Activated CD4-positive, alpha-beta T cell treated with anti-CD3 and anti-CD28 coated beads, Interleukin-2, amount 50 U/mL, for 4 hours (primary cell): ENCODE measurements at places on chromosomes 11 and 22.

- DNase-seq, result no peak
These were observed 14.7 kb downstream of the ATG2A start for GRCh38 chr11:64902102-64902900.

- no peak for DNase-seq
These were observed 712 bp downstream of the UPK3A start for GRCh38 chr22:45285263-45286058.

GRCh38 chr11:2737866-2738265 lies 38.1 kb upstream of the KCNQ1OT1 start:
- no peak for DNase-seq

DNA sequence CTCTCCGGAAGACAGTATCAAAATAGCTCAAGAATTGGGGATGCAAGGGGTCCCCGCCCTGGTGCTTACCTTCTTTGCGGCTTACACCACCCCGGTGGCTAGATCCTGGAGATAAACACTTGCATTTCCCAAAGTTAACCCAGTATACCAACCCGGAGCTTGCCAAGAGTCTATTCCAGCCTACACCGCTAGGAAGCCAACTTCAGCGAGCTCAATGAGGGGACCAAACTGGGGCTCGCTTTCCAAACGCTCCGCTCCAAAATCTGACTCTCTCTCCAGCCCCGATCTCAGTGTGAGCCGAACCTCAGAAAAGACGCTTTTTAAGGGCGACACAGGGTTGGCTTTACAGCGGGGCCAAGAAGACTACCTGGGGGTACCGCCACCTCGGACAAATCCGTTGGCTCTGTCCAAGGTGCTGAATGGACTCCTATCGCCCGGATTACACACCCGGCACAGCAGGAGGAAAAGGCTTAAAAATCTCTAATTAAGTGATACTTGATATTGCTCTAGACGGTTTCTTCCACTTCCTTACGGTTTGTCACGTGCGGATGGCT lies 20.1 kb upstream of the BDNF start:
- DNase-seq, result no peak

- no peak for DNase-seq
These were observed 150.0 kb downstream of the ADAMTS15 start for GRCh38 chr11:130598433-130598832.

- no peak for DNase-seq
These were observed 1.3 kb downstream of the FAR1 start for GRCh38 chr11:13669544-13670488.

DNA sequence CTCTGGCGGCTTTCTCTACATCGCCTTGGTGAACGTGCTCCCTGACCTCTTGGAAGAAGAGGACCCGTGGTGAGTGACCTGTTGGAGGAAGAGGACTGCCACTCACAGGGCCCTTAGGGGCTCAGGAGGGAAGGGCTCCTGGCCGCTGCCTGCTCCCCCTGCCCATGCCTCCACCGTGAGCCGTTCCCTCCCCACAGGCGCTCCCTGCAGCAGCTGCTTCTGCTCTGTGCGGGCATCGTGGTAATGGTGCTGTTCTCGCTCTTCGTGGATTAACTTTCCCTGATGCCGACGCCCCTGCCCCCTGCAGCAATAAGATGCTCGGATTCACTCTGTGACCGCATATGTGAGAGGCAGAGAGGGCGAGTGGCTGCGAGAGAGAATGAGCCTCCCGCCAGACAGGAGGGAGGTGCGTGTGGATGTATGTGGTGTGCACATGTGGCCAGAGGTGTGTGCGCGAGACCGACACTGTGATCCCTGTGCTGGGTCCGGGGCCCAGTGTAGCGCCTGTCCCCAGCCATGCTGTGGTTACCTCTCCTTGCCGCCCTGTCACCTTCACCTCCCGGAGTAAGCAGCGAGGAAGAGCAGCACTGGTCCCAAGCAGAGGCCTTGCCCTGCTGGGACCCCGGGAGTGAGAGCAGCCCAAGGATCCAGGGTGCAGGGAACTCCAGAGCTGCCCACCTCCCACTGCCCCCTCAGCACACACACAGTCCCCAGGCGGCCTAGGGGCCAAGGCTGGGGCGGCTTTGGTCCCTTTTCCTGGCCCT lies 6.9 kb downstream of the SLC39A13 start:
- no peak for DNase-seq

DNA sequence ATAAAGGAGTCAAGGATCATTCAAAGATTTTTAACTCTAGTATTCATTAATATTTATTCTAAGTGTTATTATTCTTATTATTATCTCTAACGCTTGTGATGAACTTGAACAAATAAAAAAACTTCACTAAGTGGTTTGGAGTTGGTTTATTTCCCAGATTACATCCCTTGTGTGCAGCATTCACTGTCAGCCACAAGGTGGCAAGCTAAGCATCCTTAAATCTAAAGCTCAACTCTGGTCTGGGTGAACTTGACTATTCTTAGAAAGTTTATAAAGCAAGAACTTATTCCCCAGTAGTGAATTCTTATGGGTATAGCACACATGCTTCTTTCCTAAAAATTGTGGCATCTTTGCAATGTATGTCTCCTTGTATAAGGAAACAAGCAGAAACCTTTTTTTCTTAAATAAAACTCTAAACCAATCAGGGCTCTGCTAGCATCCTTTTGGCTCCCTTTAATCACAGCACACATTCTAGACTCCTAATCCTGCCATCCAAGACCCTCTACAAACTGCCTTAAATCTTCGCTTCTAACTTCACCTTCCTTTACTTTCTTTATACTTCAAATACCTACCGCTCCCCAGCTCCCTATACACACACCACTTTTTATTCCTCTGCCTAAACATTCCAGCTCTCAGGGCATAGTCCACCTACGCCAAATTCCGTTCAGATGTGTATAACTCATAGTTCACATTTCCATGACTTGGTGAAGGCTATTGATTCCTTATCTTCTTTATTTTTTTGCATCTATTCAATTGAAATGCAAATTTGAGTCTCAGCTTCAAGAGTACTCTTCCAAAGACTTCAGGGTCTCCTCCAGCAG lies 1068.8 kb downstream of the DLG2 start:
- DNase-seq, result no peak

DNA sequence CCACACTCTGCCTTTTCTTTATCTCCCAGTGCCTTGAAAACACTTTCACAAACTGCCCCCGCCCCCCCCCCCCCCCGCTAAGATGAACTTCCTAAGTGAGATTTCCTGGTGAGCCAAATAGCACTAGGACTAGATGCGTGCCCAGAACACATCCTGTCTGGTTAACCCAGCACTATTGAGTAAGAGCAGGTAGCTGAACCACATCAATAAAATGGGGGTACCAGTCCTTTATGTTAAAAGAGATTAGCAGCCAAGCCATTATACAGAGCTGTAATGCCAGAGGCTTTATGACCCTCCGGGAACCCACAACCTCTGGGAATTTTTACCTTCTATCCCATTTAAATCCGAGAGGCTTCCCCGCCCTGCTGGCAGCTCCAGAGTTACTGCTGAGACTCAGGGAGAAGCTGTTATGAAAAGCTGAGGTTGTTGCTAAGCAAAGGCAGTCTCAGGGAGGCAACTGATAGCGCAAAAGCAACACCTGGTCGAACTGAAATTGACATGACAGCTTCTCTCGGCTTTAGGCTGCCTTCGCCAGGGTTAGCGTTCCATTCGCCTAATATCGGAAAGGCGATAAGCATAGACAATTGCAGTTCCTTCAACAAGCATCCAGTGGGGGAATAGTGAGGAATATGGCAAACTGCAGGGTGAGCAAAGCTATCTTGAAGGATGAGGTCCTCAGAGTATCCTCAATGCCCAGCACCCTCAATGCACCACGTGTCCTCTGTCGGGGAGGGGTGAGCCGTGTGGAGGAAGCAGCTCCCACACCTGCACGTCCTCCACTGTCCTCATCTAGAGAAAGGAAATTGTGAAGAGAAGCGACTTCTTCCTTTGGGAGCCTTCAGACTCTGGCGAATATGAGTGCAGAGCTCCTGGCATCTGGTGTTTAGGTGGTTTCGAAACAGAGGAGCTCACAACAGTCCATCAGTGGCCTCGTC lies 977.0 kb downstream of the NTM start:
- DNase-seq, result no peak

DNA sequence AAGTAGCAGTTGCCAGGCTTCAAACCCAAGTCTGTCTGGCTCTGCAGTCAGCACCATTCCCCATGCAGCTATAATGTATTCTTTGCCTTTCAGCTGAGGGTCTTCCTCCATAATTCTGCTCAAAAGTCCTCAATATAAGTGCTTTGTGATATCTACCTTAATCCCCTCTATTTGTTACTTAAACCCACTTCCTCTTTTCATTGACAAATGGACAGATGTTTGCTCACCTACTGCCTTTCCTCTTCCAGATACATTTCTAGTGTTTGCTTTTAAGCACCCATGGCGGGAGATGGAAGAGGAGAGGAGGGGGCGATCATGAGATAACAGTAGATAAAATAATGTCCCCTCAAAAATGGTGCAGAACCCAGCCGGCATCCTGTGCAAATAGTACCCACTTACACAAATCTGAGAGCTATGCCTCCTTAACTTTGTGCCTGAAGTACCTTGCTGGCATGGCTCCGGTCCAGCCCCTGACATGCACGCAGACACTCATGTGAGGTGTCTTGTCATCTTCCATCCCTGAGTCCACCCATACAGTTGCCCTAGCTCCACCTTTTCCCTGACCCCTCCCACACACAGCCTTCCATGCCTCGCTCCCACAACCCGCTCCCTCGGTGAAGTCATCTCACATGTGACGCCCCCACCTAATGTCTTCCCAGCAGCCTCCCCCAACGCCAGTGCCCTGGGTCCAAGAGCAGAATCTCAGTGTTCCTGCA lies 109.6 kb downstream of the TRIM29 start:
- DNase-seq, result no peak

DNA sequence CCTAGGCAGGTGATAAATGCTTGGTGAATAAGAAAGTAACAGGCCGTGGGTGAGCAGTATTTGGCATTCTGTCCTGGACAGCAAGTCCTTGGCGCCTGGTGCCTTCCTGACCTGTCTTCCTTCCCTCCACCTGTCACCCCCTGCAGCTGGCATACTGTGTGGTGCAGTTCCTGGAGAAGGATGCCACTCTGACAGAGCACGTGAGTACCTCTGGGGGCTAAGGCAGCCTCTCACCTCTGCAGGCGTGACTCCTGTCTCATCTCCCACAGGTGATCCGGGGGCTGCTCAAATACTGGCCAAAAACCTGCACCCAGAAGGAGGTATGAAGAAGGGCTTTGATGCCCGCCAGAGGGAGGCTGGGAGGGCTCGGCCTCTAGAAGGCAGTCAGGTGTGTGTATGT lies 4.4 kb downstream of the GPHA2 start:
- no peak for DNase-seq

DNA sequence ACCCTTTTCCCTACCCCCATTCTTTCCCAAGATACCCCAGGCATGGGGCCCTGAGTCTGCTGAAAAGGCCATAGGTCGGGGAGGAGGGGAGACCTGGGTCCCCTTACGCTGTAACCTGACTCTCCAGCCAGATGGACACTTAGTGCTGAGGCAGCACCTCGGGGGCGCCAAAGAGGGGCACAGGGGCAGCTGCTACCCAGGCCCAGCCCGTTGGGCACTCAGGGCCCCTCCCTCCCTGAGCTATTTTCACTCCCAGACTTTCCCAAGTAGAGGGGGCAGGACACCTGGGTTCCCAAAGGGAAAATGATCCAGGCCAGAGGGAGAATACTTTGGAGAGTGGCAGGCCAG lies 933 bp downstream of the ACTN3 start:
- DNase-seq, result no peak

DNA sequence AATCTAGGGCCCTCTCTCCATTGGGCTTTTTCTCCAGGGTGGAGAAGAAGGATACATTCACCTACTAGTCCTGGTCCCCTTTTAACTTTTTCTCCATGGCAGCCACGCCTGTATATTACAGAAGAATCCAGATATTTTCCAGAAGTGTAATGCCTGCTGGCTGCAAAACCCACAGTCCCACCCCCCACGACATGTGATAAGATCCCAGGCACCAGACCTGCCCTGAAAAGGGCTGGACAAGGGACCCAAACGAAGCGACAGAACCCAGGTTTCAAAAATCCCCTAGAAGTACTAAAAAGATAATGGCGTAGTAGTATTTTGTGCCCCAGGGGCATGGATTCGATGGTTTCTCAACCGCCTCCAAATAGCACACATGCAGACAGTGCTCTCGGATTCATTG lies 2.8 kb downstream of the WT1 start:
- DNase-seq, result no peak

DNA sequence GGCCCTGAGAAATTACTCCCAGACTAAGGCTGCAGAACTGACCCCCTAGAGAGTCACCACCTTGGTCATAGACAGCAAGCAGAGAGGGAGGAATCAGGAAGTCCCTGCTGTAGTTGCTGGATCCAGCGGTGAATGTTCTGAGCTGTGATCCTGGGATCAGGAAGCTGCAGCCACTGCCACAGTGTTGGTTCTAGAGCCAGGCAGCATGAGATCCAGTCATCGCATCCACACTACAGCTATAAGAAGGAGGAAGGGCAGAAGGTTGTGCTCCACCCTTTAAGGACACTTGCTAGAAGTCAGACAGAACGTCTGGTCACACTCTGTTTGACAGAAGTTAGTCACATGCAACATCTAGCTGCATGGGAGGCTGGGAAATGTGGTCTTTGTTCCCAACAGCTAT lies 104.7 kb upstream of the OR4B1 start:
- DNase-seq, result no peak

DNA sequence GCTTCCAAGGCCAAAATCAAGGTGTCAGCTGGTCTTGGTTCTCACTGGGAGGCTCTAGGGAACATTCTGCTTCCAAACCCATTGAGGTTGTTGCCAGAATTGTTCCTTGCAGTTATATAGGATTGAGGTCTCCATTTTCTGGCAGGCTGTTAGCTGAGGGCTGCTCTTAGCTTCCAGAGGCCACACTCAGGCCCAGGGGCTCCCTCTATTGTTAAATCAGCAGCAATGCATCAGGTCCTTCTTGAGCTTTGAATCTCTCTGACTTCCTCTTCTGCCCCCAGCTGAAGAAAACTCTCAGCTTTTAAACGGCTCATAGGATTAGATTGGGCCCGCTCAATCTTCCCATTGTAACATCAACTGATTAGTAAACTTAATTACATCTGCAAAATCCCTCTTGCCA lies 39.3 kb upstream of the BSX start:
- DNase-seq, result peak; percentile 5

DNA sequence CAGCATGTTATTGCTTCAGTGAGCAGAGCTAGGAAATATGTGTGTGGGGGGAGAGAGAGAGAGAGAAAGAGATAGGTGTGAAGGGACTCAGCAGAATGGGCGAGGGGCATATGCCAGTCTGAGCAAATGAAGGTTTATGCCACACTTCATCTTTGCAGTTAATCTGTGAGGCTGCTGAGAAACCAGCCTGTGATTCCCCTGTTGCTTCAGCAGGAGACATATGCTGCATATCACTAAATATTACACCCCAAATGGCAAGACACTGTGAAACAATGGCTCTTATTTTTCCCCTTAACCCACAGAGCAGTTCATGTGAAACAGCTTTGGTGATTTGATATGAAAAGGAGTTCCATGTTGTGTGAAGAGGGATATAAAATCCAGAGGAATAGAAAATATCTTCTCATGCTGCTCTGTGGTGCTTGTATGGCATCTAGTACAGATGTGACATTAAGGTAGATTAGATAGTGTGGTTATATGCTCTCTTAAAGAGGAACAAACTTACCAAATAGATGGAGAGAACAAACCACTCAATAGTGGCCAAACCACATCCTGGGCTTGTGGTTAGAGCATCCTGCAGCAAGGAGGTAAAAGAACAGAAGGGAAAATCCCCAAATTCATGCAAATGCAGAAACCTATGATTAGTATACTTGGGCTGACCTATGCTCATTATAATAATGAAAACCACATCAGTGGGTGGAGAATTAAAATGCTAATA lies 864.2 kb downstream of the FAM181B start:
- peak; percentile 69 for DNase-seq

GRCh38 chr11:34189191-34189590 lies 83.8 kb downstream of the NAT10 start:
- no peak for DNase-seq

GRCh38 chr11:123206791-123207434 lies 11.9 kb upstream of the CLMP start:
- no peak for DNase-seq
